CD4-positive, alpha-beta memory T cell (primary cell): ENCODE measurements at places on chromosomes 6 and 20.

- DNase-seq, result no peak
These were observed 314.3 kb upstream of the NT5E start for GRCh38 chr6:85135376-85136094.

DNA sequence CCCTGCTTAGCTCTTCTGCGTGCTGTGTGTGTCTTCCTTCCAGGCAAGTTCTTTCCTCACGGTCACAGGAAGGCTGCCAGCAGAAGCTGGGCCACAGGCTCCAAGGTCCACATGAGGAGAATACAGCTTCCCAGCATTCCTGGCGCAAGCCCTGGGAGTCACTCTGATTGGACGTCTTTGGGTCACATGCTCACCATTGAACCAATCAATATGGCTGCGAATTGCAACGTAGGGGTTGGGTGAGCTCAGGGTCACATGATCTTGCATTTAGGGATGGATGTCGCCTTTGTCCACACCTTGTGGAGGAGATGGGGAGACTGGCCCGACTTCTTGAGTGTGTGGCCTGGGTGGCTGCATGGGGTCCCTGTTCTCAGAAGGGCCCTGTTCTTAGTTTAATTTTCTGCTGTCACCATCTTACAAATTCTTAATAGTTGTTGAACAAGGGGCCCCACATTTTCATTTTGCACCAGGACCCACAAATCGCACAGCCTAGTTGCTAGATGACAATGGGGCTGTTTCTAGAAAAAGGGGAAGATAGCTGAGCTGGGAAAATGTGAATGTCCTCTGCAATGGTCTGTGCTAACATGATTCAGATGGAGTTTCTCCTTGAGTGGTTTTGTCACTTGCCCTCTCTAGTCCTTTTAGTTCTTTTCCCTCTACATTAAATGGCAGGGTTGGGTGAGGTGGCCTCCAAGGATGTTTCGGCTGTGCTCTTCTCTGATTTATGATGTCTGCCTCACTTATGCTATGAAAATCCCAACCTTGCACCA lies 149.6 kb downstream of the CDH26 start:
- DNase-seq, result no peak

GRCh38 chr20:62345681-62346370 lies 21.3 kb downstream of the LAMA5 start:
- DNase-seq, result no peak

GRCh38 chr6:17987697-17988421 lies 424 bp upstream of the KIF13A start:
- no peak for DNase-seq

GRCh38 chr20:47801759-47802158 lies 16.5 kb upstream of the SULF2 start:
- DNase-seq, result no peak

GRCh38 chr6:124872361-124873065 lies 89.7 kb upstream of the RNF217 start:
- no peak for DNase-seq

GRCh38 chr6:154438882-154439415 lies 71.5 kb downstream of the CNKSR3 start:
- no peak for DNase-seq

DNA sequence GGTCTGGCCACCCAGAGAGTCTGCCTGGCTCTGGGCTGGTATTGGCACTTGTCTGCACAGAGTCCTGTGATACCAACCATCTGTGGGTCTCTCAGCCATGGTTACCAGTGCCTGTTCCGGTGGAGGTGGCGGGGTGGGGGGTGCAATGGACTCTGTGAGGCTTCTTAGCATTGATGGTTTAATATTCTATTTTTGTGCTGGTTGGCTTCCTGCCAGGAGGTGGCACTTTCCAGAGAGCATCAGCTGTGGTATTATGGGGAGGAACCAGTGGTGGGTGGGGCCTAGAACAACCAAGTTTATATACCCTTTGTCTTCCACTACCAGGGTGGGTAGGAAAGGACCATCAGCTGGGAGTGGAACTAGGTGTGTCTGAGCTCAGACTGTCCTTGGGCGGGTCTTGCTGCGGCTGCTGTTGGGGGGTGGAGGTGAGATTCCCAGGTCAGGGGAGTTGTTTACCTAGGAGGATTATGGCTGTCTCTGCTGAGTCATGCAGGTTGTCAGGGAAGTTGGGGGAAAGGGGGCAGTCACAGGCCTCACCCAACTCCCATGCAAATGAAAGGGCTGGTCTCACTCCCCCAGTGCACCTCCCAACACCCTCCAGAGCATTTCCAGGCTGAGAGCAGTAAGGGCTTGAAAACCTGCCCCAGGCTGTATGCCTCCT lies 117.5 kb downstream of the FLRT3 start:
- no peak for DNase-seq

DNA sequence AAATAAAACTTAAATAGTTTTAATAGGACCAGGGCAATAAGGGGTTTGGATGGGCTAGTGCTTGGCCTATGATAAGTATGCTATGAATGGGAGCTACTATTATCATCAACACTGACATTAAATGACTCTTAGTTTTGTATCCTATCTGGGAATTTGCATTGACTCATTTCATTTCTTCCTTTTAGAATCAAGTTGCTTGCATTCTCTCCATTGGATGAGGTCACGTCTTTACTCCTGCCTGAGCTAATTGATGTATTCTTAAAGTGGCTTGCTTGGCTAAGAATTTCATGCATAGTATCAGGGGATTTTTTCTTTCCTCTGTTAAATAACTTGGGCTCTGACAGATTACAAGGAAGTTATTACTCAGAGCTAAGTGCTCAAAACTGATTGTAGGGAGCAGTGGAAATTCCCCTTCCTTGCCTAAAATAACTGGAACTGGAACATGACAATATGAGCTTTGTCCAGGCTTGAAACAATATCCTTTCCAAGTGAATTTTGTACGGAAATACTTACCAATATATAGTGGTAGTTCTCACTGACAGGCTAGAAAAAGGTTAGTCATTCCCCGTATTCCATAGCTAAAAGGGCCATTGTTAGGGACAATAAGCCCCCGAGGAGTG lies 169.9 kb downstream of the BCAS1 start:
- DNase-seq, result no peak

- no peak for DNase-seq
These were observed 6.7 kb downstream of the SNAI1 start for GRCh38 chr20:49989234-49990065.

DNA sequence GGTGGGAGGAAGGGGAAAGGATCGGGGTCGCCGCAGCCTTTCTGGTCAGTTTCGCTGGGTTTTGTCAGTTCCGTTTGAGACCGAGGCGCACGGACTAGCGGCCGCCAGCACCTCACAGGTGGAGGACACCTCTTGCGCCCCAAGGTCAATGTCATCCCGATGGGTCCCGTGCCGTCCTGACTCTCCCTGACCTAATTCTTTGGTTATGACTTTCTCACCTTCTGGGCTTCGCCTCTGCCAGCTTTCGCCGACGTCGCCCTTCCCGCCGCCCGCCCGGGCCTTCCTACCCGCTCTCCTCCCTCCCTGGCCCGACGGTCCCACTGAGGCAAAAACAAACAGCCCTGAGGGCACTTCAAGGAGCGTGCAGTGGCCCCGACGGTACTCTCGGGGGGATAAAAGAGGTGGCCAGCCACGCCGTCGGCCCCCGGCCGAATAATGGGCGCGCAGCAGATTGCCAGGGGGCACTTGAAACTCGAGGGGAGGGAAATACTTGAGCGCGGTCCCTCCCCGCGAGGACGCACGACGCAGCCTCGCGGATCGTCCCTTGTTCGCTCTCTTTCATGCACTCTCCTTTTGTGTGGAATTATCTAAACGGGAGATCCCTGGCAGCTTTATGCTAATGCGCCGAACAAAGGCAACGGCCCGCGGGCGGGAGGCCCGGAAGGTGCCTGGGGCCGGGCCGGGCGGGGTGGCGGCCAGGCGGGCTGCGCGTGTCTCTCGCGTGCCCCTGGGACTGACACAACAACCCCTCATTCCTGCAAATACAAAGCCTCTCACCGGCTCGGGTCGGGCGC lies 3.9 kb upstream of the INSM1 start:
- no peak for DNase-seq

DNA sequence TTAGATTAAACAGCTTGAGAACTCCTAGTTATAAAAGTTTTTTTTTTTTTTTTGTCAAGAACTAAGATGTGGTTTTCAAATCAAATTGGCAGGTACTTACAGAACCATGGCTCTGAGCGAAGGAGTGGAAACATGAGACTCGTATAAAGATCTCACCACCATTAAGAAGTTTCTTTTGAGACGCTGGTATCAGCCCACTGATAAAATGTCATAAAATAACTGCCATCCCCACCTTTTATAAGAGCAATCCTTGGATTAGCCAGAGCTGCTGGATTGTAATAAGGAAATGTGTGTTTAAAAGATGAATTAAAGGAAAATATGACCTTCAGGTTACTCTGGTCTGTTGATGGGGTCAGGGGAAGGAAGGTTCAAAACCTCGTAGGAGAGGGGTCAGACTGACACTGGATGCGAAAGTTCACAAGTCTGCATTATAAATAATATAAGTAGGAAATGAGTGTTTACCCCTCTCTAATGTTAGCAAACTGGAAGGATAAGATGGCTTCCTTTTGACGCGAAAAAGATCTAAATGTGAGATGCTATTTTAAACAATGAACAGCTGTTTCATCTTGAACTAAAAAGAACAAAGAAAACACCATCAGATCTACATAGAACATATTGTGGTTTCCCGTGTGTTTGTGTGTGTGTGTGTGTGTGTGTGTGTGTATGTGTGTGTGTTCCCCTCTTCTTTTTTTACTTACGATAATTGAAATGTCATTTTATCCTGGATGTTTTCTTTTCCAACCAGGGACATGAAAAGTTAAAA lies 386.8 kb upstream of the JAG1 start:
- no peak for DNase-seq

DNA sequence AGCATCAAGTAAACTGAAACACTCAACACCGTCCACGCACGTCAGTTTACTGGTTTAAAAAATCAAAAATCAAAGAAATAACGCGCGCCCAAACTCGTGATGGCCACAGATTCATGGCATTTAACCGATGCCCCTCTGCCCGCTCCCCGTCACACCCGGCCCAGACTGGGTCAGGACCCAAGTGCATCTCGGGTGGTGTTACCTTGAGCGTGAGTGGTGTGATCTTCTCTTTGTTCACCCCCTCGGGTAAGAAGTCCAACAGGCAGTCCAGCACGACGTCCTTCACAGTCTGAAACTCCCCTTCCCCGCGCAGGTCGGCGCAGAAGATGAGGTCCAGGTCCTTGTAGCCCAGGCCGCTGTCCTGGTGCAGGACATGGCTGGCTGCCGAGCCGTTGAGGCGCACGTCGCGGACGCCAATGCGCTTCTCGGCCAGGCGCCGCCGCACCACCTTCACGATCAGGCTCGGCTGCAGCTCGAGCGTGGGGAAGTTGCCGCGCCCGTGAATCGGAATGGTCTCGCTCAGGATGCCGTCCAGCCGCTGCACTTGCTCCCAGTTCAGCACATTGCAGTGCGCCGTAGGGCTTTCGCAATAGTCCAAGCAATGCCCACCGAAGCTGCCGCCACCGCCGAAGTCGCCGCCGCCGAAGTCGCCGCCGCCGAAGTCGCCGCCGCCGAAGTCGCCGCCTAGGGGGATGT lies 945 bp downstream of the TENT5A start:
- DNase-seq, result no peak

- DNase-seq, result no peak
These were observed 176.7 kb downstream of the PTPRK start for GRCh38 chr6:128343706-128344105.

DNA sequence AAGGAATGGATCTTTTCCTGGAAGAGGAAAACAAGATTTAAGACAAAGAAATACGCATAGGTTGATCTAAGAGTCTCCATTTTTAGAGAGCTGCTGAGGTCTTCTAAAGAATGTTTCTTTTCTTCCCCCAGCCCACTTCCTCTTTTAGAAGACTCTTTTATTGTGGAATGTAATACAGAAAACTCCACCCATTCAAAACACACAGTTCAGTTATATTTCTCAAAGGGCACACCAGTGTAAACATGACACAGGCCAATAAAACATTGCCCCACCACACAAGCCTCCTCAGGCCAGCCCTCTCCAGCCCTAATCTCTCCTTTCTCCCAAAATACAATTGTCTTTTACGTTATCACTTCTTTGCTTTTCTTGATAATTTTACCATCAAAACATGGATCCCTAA lies 42.8 kb downstream of the SLC35B3 start:
- DNase-seq, result no peak

DNA sequence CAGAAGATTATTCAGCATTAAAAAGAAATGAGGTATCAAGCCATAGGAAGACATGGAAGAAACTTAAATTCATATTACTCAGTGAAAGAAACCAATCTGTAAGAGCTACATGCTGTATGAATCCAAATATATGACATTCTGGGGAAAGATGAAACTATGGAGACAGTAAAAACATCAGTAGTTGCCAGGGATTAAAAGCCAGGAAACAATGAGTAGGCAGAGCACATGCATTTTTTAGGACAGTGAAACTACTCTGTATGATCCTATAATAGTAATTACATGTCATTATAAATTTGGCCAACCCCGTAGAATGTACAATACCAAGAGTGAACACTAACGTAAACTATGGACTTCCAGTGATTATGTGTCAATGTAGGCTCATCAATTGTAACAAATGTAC lies 92.8 kb upstream of the RNF217 start:
- no peak for DNase-seq

- DNase-seq, result no peak
These were observed 46.8 kb downstream of the SYNJ2 start for GRCh38 chr6:158028421-158028820.

- no peak for DNase-seq
These were observed 30.7 kb upstream of the MAP3K4 start for GRCh38 chr6:160960839-160961238.

DNA sequence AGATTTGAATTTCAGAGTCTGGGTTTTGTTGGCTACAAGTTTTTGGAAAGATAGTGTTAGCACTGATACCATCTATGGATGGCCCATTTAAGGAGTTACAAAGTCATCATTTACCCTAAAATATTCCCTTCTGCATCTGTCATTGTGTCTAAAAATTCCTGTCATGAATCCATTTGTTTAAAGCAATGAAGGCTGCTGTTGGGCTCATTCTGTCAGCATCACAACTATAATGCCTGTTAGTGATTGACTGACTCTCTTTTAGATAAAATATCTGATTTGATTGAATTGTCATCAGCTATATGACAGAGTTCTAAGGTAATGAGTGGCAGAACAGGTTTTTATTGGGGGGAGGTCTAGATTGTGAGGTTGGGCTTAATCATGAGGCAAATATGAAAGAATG lies 167.6 kb upstream of the IMPG1 start:
- DNase-seq, result no peak

GRCh38 chr6:158255989-158256601 lies 56.2 kb upstream of the TULP4 start:
- DNase-seq, result no peak

GRCh38 chr6:68876792-68877493 lies 241.9 kb downstream of the ADGRB3 start:
- DNase-seq, result no peak

DNA sequence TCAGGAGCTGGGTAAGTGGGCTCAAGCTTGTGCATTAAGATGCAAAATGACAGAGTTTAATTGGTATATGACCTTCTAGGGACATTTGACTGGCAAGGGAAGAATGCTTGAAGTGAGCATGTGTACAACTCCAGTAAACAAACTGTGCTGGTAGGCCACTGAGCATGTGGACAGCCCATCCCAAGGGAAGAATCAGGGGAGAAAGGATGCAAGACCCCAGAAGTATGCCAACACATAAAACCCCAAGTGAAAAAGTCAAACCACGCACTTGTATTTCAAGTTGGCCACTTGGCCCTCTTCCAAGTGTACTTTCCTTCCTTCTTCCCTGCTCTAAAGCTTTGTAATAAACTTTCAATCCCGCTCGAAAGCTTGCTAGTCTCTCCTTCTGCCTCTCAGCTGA lies 10.4 kb upstream of the THBD start:
- no peak for DNase-seq

GRCh38 chr6:164210323-164210722 lies 795.8 kb downstream of the QKI start:
- DNase-seq, result no peak

- no peak for DNase-seq
These were observed at the start of gene LAMA5 for GRCh38 chr20:62367136-62367632. Gene LAMA5 (minus strand): TSS chr20:62367312. CDS start chr20:62367245, 67 bp downstream.
